ENCODE measurements at places on chromosomes 6 and 20.

DNA sequence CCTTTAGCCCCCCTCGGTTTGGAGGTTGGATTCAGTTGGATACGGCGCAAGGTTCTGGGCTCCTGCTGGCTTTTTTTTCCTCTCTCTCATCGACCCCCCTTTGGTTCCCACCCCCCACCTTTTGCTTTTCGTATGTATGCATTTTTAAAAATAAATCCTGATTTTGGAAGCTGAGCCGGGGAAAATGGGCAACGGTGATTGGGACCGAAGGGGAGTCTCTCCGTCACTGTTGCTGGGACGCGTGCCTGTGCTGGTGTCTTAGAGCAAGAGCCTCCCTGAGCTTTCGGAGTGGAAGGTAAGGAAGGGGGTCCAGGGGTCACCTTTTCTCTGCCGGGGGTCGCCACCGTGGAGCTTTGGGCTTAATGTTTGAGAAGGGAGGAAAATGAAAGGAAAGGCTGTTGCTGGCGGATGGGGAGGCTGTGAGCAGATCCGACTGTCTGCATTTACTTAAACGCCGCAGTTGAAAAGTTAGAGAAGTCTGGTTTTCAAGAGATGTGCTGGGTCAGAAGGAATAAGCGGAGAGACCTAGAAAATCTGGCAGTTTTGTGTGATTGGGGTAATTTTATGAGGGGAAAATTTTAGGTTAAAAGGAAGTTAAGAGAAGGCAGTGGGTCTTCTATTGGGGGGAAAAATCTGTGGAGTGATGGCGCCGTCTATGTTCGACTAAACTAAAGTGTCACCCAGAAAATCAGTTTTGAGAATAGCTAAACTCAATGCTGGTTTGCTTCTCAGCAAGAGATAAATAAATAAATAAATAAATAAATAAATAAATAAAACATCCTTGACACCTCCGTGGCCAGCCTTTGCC, 828 bp downstream of the ADGRB3 start:
- DNase-seq = no peak

DNA sequence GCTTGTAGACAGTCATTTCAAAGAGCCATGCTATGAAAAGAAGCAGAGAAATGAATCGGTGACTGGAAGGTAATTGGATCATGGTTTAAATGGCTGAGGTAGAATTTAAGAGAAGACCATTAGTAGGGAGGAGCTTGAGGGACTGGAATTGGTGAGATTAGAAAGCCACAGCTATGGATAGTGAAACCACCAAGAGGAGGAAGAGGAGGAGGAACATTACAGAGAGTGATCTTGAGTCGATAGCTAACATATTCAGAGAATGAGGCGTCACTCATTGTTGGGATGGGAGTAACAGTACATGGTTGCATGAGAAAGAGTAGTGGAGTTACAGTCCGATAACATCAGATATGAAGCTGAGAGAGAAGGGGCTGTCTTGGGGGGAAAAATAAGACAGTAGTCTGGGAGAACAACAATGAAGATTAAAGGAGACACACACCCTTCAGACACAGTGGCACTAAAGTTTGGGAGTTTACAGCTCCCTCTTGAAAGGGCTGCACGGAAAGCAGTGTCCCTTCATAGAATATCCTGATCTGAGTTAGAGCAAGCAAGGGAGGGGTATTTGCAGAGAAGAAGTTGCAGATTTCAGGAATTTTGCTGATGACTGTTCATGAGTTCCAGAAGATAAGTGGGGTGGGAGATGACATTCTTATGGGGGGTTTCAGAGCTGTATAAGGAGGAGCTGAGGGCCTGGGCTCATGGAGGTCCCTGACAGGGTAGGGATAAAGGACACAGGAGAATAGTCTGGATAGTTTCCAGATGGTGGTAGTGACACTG, 15.1 kb upstream of the LAMP5 start:
- DNase-seq = no peak

GRCh38 chr6:152087701-152088100, 280.2 kb downstream of the ESR1 start:
- no peak for DNase-seq

DNA sequence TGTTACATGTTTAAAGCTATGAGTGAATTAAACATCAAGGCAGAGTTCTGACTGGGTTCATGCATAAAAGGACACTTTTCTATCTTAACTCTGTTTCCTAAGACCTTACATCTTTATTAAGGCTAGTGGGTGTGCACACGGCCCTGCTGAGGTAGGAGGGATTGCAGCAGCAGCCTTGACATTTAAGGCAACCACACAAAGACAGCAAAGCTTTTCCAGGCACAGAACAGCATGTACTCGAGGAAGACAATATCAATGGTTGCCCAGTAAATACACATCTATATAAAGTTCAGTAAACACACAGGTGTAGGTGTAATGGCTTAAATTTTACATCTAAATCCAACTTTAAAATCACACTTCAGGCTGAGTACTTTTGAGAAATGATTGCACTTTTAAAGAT, 79.8 kb upstream of the LOC128125822 start:
- DNase-seq = no peak

GRCh38 chr20:20371681-20372080, 3.8 kb downstream of the INSM1 start:
- DNase-seq = no peak

DNA sequence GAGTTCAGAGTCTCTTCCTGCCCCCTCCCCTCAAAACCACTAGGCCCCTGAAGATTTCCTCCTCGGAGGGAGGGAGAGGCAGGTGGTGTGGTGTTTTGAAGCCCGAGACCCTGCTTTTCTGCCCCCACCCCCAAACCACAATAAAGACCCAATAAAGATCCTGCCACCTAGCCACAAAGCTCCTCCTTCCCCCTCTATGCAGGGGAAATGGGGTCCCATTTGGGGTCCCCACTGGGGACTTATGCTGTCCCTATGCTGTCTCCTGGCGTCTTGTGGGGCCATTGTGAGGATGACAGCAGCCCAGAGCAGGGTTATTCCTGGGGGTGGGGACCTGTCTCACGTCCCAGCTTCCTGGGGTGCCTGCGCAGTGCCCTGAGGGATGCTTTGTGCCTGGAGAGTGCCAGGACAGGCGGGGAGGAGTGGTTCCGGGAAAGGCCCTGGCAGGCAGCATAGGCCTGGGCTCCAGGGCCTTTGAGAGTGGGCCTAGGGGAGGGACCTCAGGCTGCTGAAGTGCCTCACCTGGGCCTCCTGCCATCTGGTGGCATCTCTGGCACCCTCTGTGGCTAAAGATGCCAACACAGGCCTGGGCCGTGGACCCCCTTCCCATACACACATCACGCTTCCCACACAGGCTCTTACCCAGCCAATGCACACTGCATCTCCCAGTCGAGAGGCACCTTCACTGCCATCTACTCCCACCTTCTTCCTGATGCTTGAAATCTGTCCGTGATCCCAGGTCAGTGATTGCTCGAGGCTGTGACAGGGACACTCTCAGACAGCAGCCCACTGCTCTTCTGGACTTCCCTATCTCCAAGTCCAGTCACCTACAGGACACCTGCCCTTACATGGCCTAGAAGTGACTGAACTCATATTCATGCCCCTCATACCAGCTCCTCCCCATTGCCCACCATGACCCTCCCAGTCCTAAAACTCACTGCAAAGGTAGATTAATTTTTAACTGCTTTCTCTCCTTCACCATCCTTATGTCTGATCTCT, 7.9 kb upstream of the ARMC12 start:
- no peak for DNase-seq

DNA sequence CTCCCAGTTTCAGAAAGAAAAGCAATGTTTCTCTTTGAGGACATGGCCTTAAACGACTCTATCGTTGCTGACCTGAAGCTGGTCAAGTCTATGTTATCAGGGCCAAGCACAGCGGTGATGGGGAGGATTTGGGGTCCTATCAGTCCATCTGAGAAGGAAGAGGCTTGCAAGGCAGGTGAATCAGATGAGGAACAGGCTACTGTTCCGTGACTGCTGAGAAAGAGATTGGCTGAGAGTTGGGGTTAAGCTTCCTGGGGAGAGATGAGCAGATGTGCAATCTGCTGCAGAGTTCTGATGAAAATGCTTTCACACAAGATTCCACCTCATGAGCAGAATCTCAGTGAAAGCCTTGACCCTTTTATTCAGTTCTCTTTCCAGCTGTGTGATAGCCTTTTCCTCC, 168.3 kb upstream of the STMND1 start:
- DNase-seq = no peak

GRCh38 chr6:136723780-136724179, 68.5 kb downstream of the MAP3K5 start:
- DNase-seq = peak; percentile 16

DNA sequence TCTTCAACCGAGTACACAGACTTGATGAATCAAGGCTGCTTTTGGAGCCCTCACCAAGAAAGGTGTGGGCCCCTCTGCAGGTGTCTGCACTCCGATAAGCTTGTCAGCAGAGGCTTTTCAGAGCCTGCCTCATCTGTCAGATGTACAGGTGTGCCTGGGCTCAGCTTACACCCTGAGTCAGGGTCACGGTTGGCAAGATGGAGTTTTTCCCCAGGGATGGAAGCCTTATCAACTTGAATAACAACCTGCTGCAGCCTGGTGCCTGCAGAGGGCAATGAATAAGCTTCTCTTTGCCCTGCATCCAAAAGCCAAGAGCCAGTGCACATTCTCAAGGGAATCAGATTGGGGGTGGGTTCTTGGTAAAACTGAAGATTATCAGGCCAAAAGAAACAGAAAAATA, 427.1 kb downstream of the CD83 start:
- DNase-seq = no peak

DNA sequence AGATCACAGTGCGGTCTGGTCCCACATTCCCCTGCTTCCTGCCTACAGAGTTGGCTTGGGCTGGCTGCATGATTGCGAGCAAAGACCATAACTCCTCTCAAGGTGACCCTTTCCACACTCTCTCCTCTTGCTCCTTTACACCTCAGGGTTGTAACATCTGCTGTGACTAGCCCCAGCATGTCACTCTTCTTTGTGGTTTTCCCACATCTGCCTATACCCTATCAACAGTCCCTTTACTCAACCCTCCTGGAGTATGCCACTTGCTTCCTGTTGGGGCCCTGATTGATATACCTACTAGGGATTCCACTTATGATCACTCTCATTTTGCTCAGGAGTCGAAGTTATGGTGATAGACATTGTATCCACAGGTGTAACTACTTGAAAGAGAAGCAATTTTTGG, 58.9 kb upstream of the SGK1 start:
- DNase-seq = no peak
